T-cell (primary cell): ENCODE measurements at places on chromosomes 16 and 17.

DNA sequence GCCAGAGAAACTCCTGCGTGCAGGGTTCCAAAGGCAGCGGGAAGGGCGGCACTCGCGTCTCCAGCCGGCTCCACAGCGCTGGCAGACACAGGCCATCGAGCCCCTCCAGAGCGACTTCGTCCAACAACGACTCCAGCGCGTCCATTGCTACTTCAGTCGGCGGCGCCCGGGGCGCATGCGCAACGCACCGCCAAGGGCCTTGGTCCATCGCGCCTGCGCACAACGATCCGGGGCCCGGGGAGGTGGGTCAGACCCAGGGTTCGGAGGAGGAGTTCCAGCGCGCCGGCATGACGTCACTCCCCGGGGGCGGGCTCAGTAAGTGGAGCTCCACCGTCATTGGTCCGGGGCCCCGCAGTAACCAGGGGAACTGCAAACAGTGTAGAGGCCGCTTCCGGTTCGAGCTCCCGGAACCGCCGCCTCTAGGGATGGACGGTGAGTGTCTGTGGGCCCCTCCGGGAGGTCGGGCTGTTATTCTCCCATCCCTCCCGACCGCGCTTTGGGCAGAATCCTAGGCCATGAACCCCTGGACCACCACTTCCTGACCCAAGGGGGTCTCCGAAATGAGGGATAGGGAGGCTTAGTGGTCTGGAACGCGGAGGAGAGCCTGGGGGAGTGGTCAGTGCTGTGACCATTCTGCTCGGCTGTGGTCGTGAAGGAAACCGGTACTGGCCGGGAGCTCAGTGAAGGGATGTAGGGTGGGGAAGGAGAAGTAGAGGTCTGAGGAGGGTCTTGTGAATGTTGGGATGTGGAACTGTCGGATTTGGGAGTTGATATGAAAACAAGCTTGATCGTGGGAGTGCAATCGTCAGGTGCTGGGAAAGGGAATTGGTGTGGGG, at the start of the genes GTF3C1 and KATNIP:
TSS of gene GTF3C1 (minus strand) at position 168 of the 836 bp plus-strand sequence. CDS start at position 145, 23 bp downstream.
TSS of gene KATNIP (plus strand) at position 399 of the 836 bp plus-strand sequence. CDS start at position 426, 27 bp downstream.
- H3K4me3 ChIP-seq, result peak within 1 kb of the TSS; percentile 79
- peak; percentile 99 for DNase-seq
- peak within 1 kb of the TSS; percentile 77 for H3K27ac ChIP-seq
- no peaks in the 10 kb centered on the region for H3K27me3 ChIP-seq
- H3K36me3 ChIP-seq, result peaks cover 2% of the 10 kb centered on the region

DNA sequence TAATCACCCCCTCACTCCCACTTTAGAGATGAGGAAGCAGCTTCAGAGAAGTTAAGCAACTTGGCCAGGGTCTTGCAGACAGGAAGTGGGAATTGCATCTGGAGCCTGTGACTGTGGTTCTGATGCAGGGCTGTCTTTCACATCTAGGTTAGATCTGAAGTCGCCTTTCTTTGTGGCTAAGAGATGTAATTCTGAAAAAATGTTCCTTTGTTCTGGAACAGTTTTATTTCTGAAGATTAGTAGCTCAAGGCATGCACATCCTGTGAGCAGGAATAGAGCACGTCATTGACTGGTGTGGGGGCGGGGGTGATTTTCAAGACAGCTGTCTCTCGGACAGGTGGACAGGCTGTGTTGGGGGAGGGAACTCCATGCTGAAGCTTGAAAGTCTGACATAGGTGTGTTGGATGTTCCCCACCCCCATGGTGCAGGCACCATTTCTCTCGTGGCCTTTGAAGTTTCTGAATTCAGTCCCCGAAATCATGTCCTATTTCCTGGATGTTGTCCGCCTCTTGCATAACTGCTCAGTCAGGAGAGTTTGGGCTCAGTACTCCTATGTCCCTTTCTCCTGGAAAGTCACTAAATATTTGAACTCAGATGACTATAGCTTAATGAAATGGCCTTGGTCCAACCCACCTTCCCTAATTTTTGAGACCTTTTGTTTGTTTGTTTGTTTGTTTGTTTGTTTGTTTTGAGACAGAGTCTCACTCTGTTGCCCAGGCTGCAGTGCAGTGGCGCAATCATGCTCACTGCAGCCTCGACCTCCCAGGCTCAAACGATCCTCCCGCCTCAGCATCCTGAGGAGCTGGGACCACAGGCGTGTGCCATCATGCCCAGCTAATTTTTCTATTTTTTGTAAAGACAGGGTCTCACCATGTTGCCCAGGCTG, 21.0 kb upstream of the HERPUD1 start:
- DNase-seq, result no peak
- no peak overlapping the region for H3K4me3 ChIP-seq
- H3K36me3 ChIP-seq, result no peaks in the 10 kb centered on the region
- no peak overlapping the region for H3K27ac ChIP-seq
- H3K4me1 ChIP-seq, result peaks cover 5% of the 10 kb centered on the region
- H3K27me3 ChIP-seq, result peaks cover 9% of the 10 kb centered on the region

DNA sequence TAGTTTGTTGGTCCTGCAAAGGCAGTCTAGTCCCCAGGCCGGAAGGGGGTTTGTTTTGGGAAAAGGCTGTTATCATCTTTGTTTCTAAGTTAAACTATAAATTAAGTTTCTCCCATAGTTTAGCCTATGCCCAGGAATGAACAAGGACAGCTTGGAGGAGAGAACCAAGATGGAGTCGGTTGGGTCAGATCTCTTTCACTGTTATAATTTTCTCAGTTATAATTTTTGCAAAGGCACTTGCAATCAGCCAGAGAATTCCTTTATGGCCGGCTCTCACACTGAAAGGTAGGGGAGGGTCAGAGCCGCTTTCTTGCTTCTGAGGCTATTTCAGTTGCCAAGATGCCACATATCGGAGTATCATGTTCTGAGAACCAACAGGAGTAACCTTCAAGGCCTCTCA, 59.2 kb upstream of the ATF7IP2 start:
- no peak overlapping the region for H3K27ac ChIP-seq
- H3K4me3 ChIP-seq, result no peak overlapping the region
- no peaks in the 10 kb centered on the region for H3K36me3 ChIP-seq
- DNase-seq, result no peak
- no peaks in the 10 kb centered on the region for H3K27me3 ChIP-seq

DNA sequence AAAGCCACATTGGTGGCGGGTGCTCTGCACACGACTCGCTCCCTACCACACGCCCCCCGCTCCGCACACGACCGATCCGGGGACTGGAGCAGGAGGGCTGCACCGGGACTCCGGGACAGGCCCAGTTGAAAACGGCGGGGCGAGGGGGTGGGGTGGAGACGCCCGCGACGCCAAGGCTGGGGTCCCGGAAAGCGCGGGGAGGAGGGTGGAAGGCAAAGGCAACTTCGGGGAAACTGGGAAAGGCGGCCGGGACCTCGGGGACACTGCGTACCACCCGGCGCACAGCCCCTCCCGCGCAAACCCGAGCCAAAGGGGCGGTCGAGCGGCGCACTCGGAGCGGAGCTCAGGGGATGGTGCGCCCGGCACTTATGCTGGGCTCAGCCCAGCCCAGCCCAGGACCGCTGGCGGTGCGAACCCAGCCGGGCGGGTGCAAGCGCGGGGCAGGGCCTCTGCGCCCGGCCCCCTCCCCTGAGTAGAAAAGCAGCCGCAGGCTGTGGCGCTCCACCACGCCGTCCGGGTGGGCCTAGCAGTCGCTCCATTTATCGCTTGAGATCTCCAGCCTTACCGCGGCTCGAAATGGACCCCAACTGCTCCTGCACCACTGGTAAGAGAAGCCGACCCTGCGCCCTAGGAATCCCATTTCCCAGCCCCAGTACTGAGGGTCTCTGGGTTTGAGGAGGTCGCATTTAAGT, at the start of gene MT1M:
TSS of gene MT1M (plus strand) at position 504 of the 692 bp plus-strand sequence. CDS start at position 577, 73 bp downstream.
- no peak within 1 kb of the TSS for H3K27ac ChIP-seq
- H3K27me3 ChIP-seq, result peaks cover 16% of the 10 kb centered on the region
- peaks cover 30% of the 10 kb centered on the region for H3K4me1 ChIP-seq

GRCh38 chr17:64984181-64984580, 64.9 kb upstream of the LRRC37A3 start:
- peaks cover 23% of the 10 kb centered on the region for H3K4me1 ChIP-seq
- no peaks in the 10 kb centered on the region for H3K36me3 ChIP-seq
- DNase-seq, result no peak
- peak overlapping the region; percentile 98 for H3K27ac ChIP-seq
- no peaks in the 10 kb centered on the region for H3K27me3 ChIP-seq

DNA sequence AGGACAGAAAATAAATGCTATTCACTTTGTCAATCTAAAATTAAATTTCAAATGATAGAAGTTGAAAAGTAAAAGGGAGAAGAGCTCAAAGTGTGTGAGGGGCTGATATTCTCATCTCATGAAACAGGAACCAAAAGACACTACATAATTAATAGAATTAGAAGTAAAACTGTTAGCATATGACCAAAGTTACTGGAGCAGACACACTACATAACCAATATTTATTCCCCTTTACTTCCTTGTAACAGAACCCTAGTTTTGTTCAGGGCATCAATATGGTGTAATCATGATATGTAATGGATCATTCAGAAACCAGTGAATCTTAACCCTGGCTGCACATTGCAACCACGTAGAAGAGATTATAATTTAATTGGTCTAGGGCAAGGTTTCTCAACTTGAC, 109.5 kb upstream of the SIAH1 start:
- no peak overlapping the region for H3K4me3 ChIP-seq
- no peaks in the 10 kb centered on the region for H3K4me1 ChIP-seq
- no peak for DNase-seq
- peaks cover 8% of the 10 kb centered on the region for H3K27me3 ChIP-seq

- no peak overlapping the region for H3K4me3 ChIP-seq
- no peak for DNase-seq
- H3K27ac ChIP-seq, result no peak overlapping the region
- no peaks in the 10 kb centered on the region for H3K36me3 ChIP-seq
- H3K4me1 ChIP-seq, result no peaks in the 10 kb centered on the region
These were observed 253.3 kb downstream of the SLC39A11 start for GRCh38 chr17:72839131-72839725.

- H3K36me3 ChIP-seq, result no peaks in the 10 kb centered on the region
- no peak for DNase-seq
These were observed 25.4 kb upstream of the HELZ start for GRCh38 chr17:67270416-67270815.

DNA sequence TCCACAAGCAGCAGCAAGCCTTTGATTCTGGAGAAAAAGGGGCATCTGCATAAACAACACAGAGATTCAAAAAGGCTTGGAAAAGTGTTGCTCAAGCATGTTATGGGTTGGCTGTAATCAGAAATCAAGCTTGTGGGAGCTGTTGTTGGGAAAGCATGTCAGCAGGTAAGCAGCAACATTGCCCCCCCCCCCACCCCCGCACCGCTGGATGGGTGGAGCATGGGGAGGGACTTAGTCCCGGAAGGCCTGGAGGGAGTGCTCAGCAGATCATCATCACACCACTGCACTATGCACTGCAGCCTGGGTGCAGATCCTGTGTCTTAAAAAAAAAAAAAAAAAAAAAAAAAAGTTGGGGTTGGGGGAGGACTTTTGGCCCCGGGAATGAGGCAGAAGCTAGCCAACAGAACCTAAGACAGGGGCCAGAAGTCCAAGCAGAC, 16.8 kb upstream of the AKAP1 start:
- no peaks in the 10 kb centered on the region for H3K36me3 ChIP-seq
- H3K27ac ChIP-seq, result no peak overlapping the region
- no peaks in the 10 kb centered on the region for H3K4me1 ChIP-seq
- no peak overlapping the region for H3K4me3 ChIP-seq
- DNase-seq, result no peak

DNA sequence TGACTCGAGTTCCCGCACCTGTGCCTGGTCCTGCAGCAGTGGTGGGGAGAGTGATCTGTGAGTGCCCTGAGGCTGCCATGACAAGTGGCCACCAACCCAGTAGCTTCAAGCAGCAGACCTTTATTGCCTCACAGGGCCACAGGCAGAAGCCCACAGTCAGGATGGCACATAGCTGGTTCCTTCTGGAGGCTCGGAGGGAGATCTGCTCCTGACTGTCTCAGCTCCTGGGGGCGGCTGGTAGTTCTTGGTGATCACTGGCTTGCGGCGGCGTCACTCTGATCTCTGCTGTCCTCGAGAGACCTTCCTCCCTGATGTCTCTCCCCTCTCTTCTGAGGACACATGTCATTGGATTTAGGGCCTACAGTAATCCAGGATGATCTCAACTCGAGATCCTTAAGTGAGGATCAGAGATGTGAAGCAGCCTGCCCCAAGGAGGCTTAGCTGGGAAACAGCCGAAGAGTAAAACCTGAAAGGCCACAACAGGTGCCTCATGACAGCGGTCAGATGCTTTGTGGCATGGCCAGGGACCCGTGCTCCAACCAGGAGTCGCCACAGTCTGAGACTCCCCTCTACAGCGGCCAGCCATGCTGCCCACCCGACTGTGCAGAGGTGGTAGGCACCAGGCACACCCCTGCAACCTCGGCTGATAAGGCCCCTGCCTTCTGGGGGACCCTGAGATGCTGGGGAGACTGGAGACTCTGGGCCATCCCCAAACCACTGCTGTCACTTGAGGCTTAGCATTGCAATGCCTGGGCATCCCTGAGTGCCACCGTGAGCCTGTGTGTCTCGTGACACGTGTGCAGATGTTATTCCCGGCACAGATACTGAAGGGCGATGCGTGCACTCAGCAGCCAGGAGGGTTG, 30.0 kb upstream of the SLC38A10 start:
- H3K4me1 ChIP-seq, result peaks cover 9% of the 10 kb centered on the region
- no peak for DNase-seq
- H3K36me3 ChIP-seq, result no peaks in the 10 kb centered on the region
- no peak overlapping the region for H3K4me3 ChIP-seq
